ENCODE measurements at places on chromosomes 3 and 15. TPM values are rescaled to one million over a fixed set of nuclear protein-coding genes. Genes with fewer than 3 reads are reported as not detected.

DNA sequence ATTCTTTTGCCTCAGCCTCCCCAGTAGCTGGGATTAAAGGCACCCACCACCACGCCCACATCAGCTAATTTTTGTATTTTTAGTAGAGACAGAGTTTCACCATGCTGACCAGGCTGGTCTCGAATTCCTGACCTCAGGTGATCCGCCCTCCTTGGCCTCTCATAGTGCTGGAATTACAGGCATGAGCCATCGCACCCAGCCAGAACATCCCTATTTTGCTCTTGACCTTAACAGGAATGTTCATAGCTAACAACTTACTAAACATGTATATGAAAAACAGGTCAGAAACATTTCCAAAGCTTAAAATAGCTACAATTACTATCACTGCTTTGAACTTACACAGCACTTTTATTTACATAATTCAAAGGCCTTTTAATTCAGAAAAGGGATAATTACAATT, 33.7 kb downstream of the UQCC5 start:
- DNase-seq = no peak

DNA sequence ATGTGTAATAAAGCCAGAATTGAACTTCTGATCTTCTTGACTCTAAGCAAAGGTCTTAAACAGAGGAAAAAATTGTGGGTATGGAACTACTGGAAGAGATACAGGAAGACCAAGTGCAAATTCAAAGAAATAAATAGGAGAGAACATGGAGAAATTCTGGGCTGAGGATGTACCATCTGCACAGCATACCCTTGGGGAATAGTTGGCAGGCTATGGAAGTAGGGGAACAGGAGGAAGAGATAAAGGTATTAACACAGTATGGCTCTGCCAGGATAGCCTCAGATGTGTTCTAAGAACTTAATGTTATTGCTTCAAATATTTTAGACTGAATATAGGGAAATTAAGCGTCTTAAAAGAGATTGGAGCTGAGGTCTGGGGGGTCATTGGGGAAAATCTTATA, 485.4 kb downstream of the CNTN3 start:
- no peak for DNase-seq

Gene GOLGA8Q
- 0.33 TPM for total RNA-seq

Gene TNFSF10
- 31.8 TPM for total RNA-seq

Gene IL12A
- not detected for total RNA-seq

DNA sequence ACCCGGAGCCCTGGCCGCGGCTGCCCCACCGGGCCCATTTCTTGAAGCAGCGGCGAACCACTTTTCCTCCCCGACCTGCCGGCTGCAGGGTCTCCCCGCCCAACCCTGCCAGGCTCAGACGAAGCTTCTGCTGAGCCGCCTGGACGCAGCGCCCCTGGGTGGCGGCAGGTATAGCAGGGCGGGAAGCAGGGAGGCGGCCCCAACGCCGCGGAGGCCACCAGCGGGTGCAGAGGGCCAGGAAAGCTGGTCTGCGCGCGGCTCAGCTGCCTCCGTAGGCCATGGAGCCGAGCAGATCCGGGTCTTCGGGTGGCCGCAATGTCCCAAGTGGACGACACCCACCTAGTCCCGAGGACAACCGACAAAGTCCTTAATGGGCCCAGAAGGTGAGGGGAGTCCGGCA, 21.9 kb upstream of the SRPRB start:
- DNase-seq = no peak

DNA sequence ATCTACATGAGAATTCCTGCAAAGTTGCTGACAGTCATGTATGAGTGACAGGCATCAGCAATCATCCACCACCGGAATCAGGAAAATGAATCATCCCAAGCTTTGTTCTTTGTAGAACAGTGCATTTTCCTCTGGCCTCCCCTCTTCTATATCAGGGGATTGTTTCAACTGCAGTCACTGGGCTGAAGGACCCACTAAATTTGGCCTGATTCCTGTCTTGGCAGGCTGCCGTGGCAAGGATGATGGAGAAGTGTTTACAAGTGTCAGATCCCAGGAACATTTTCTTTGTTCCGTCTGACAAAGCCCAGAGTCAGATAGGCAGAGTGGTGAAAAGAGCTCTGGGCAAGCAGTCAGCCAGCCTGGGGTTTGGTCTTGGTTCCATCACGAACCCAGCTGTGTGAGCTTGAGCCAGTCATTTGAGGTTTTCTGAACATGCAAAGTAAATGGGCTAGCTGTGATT, 175.1 kb upstream of the TSC22D2 start:
- no peak for DNase-seq

GRCh38 chr15:26866298-26867199, at the start of gene GABRA5:
GABRA5 (plus strand) TSS chr15:26867062; CDS start chr15:26869249, 2,187 bp downstream.
- no peak for DNase-seq

- DNase-seq = no peak
Measured at GRCh38 chr3:194087280-194087679, 48.7 kb upstream of the HES1 start.

GRCh38 chr3:197796087-197796486, 5.0 kb downstream of the LRCH3 start:
- DNase-seq = no peak

Gene KBTBD13
- not detected for total RNA-seq

- no peak for DNase-seq
Measured at GRCh38 chr3:135238871-135239614, 444.0 kb downstream of the EPHB1 start.

Gene ISL2
- 0.19 TPM for total RNA-seq

- DNase-seq = no peak
Measured at GRCh38 chr3:1752205-1752604, 346.5 kb upstream of the CNTN4 start.

DNA sequence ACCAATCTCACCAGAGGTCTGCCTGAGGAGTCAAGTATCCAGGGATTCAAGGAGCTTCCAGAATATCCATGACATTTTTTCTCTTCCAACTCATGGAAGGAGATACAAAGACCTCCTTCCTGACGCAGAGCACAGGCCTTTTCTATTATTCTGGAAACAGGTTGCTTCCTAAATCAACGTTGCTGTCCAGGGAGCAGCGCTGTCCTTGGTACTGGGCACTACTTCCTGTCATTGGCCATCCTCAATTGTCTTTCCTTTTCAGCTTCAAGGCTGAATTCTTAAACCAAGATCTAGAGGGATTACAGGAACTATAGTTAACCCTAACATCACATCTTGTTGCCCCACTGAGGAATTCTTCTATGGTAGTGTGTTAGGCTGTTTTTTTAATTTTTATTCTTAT, 50.4 kb upstream of the TBC1D21 start:
- no peak for DNase-seq

Gene SLMAP
- total RNA-seq = 43.9 TPM

DNA sequence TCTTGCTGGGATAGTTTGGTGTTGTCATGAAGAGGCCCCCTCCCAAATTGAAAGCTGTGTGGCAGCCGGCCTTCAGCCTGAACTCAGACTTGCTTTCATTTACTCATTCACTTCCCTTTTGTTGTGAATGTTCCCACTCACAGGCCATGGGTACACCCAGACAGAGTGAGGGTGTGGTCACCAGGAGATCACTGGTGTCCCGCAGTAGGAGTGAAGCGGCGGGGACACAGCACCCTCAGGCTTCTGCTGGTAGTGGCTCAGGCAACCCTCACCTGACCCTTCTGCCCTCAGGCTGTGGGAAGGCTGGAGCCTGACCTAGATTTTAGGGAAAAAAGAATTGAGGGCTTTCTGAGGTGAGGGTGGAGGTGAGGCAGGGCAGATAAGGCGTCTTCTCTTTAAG, 244.4 kb downstream of the SOX2 start:
- no peak for DNase-seq

DNA sequence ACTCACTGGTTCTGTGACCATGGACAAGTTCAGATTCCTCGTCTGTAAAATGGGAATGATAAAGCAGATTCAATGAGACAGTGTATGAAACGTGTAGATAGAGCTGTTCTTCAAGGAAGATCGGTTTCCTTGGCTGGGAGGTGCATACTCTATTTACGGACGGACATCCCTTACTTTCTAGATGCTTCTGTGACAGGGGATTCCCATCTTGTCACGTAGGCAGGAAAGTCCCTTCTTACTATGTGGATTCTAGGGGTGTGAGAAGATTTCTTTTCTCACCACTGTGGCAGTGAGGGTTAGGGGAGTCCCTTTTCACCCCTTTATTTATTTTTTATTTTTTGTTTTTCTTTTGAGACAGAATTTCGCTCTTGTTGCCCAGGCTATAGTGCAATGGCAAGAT, 180.9 kb upstream of the TBL1XR1 start:
- no peak for DNase-seq

- no peak for DNase-seq
Measured at GRCh38 chr3:134384963-134385362, 10.7 kb upstream of the AMOTL2 start.

- DNase-seq = no peak
Measured at GRCh38 chr3:175447521-175447920, 588.4 kb downstream of the NAALADL2 start.

DNA sequence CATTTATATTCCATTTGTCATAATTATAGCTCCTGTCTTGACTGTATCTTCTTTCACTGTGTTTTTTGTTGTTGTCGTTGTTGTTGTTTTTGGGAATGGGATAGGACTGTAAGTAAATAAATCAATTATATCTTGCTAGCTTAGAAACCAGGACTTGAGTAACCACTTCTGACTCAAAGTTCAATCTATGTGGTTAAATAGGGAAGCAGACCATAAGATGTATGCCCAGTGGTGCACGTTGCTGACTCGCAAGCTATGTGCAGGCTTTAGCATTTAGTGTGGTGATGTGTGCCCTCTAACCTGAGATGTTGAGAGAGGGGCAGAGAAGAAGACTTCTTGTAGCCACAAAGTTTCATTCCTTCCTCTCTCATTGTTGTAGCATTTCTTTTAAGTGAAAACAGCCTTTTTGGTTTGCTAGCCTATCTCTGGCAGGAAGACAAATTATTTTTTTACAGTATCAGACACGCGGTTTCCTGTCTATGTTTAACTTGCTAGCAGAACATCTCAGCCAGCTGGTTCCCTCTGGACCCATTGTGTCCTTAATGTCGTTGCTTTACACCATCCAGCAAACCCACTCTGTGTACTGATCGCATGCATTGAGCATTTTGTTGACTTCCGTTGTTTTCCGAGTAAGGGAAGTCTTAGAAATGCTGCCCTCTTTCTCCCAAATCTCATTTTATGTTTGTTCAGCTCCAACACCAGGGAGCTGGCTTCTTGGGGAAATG, 52.1 kb downstream of the TGFBR2 start:
- peak; percentile 72 for DNase-seq

DNA sequence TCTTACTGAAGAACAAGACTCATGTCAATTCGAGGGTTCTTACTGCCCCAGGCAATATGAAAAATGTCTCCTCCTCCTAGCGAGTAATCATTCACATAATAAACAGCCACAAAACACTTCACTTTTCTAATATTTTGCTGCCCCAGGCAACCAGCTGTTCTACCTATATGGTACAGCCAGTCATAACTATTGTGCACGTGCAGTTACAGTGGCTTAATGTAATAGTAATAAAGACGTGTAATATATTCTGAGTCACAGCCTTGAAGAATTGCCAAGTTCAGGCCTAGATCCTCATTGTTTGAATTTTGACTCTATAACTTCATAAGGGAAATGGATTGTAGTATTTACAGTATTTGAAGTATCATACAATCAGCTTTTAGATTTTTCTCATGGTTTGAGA, 1250.0 kb upstream of the GBE1 start:
- DNase-seq = no peak
